ENCODE measurements at places on chromosomes 3 and 15. TPM values are rescaled to one million over a fixed set of nuclear protein-coding genes. Genes with fewer than 3 reads are reported as not detected.

Gene CCDC80
- 60.4 TPM for total RNA-seq

Gene RBPMS2
- 4.5 TPM for total RNA-seq

GRCh38 chr15:66027268-66027805, 158.0 kb downstream of the RAB11A start:
- no peak for DNase-seq

GRCh38 chr3:50923955-50924354, 249.2 kb downstream of the DOCK3 start:
- no peak for DNase-seq

- no peak for DNase-seq
These were observed 193.6 kb downstream of the UBE2E2 start for GRCh38 chr3:23396746-23397145.
